Calu3 (cell line): ENCODE measurements at places on chromosomes 13 and 19. TPM values are rescaled to one million over a fixed set of nuclear protein-coding genes. Genes with fewer than 3 reads are reported as not detected.

DNA sequence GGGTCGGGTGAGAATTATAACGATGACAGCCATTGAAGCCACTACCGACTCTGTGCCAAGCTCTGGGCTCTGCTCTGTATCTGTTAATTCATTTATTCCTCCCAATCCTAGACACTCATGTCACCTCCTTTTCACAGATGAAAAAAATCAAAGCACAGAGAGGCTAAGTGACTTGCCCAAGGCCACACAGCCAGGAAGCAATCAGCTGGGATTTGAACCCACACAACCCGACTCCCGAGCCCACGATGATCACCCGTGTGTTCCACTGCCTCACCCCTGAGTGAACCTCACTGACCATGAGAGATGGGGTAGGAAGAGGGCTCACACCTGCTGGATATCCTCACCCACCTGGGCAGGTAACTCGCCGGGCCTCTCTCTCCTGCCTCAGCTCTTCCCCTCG, 40.1 kb downstream of the ZNF473 start:
- DNase-seq, result no peak

The PRKCG gene
- total RNA-seq, result 45.4 and 59.6 TPM in 2 replicates

The EML2 gene
- total RNA-seq, result 93.7 and 94.0 TPM in 2 replicates

GRCh38 chr13:73702419-73703071, 431.7 kb downstream of the KLF12 start:
- no peak for DNase-seq

GRCh38 chr19:7971553-7972520, 28.4 kb upstream of the TIMM44 start:
- DNase-seq, result no peak

DNA sequence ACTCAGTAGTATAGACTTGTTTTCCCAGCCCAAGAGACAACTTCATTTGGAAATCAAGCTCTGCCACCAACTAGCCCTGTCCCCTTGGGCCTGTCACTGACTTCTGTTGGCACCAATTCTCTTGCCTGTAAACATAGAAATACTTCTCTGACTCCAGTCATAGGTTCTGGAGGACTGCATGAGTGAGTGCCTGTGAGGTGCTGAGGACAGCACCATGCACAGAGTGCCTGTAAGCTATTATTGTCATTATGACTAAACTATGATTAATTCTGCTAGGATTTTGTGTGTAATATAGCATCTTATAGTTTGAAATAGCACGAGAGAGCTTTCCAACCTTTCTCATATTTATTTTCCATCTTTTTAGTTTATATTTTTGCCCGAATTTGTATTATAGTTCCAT, 247.9 kb downstream of the MYO16 start:
- DNase-seq, result no peak

GRCh38 chr13:98890186-98890585, 87.7 kb downstream of the DOCK9 start:
- DNase-seq, result no peak

DNA sequence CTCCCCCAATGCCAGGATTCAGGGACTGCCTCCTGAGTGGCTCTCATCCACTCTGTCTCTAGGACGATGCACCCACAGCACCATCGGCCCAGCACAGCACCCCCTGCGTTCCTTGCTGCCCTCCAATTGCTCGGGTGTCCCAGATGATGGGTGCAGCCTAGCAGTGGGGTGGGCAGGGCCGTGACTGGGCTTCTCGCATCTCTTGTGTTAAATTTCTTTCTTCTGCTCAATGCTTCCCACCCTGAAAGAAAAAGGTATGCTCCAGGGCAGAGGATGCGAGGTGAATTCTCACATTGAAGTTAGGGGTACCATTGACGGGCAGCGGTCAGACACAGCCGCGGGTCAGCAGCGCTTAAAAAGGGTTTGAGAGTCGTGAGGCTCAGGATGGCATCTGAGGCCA, 232.4 kb upstream of the SGCG start:
- DNase-seq, result no peak

The C13orf42 gene
- not detected in 2 replicates for total RNA-seq

DNA sequence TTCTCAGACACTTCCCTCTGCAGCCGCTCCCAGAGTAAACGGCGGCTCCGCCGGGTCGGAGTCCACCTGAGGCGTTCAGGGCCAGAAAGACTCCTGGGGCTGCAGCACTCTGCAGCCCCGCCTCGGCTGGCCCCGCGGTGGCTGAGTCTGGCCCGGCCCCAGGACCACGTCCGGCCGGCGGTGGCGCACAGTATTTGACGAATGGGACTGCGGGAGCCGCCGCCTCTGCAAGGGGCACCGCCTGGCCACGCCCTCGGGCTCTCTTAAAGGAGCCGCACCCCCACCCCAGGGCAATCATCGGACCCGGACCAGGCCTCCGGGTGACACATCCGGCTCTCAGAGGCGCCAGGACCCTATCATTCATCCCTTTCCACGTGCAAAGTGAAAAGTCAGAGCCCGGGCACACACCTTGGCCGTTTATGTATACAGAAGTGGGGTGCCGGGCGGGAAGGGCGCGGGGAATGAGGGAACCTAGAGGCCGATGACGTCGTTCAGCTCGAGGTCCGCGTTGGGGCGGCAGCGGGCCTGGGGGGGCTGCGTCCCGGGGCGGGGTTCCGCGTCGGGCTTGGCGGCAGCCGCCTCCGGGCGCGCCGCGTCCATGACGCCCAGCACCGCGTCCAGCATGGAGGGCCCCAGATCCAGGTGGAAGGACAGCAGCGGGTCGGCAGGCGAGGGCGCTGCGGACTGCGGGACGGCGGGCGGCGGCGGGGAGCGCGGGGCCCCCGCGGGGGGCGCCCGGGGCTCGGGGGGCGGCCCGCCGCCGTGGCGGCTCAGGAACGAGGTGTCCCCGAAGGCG, 1.2 kb upstream of the LENG9 start:
- peak; percentile 95 for DNase-seq

GRCh38 chr19:5260381-5260967, 80.1 kb downstream of the PTPRS start:
- no peak for DNase-seq

DNA sequence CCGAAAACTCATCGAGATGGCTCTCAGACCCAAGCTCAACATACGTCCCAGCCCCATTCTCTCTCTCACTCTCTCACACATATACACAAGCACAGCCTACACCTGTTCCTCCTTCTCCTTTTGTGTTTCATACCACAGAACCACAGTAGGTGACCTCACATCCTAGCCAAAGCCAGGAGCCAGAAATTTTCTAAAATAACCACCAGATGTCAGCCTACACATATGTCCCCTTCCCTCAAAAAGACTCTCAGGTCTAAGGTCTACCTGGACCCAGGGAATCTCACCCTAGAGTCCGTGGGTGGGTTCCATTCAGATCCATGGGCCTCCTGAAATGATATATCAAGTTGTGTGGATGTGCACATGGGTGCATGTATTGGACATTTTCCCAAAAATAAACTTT, 104.2 kb upstream of the IPO5 start:
- DNase-seq, result no peak

DNA sequence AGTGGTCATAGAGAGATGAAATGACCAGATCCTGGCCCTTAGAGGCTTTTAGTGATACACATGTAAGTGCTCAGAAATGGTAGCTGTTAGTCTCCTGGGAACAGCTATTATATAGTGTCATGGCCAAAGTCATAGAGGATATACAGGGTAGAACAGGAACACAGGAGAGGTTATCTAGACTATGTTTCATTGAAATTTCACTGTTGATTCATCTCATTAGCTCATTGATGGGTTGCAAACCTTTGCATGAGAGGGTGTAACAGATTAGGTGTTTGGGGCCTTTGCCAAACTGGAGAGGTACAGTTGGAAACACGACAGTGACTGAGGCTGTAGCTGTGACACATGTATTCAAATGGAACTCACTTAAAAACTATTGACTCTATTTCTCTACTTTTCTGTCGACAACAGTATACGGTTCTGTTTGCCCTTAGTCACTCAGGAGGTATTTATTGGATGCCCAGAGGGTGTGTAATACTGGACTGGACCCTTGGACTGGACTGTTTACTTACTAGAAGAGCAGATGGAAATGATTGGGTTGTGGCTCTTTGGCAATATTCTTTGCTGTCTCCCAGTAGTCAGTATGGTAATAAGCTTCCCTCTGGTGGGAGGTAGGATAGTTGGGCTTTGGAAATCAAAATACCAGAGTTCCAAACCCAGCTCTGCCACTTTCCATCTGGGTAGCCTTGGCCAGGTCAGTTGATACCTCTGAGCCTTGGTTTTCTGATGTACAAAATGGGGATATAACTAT, 29.8 kb downstream of the ARHGAP35 start:
- peak; percentile 53 for DNase-seq

- no peak for DNase-seq
These were observed 1.1 kb upstream of the NEK3 start for GRCh38 chr13:52160506-52160905.

The ZNF556 gene
- not detected in 2 replicates for total RNA-seq

GRCh38 chr13:91050970-91051369, 296.5 kb upstream of the MIR17HG start:
- no peak for DNase-seq

- no peak for DNase-seq
These were observed 559.8 kb downstream of the IRS2 start for GRCh38 chr13:109226631-109227030.

GRCh38 chr19:31351056-31351854, 2.0 kb upstream of the TSHZ3 start:
- DNase-seq, result no peak

DNA sequence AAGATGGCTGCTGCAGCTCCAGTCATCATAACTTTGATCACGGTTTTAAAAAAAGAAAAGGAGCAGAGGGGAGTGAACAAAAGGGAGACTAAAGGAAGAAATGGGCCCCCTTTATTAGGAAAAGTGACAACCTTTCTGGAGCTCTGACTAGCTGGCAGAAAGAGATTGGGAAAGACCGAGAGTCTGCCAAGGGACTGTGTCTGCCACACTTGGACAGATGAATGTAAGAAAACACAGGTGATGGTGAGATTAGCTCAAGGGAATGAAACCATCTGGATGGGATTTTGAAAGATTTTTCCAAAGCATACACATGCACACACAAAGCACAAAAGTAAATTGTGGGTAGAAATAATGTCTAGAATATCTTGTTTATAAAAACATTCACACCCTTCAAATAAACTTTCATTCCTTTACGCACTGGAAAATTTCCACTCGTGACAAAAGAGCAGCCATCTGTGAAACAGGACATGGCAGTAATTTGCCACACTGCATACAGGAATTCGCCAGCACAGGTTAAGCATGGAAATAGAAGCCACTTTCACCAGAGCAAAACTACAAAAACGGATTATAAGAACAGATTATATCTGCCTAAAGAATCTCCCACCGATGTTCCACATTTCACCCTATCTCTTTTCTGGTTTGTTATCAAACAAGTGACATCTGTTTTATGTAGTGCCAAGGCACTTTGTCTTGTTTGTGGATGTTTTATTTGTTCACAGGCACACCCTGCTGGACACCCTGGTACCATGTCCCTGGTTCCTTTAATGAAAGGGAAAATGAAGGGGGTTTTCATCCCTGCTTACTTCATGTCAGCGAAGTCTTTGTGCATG, 819.5 kb downstream of the DIAPH3 start:
- no peak for DNase-seq

DNA sequence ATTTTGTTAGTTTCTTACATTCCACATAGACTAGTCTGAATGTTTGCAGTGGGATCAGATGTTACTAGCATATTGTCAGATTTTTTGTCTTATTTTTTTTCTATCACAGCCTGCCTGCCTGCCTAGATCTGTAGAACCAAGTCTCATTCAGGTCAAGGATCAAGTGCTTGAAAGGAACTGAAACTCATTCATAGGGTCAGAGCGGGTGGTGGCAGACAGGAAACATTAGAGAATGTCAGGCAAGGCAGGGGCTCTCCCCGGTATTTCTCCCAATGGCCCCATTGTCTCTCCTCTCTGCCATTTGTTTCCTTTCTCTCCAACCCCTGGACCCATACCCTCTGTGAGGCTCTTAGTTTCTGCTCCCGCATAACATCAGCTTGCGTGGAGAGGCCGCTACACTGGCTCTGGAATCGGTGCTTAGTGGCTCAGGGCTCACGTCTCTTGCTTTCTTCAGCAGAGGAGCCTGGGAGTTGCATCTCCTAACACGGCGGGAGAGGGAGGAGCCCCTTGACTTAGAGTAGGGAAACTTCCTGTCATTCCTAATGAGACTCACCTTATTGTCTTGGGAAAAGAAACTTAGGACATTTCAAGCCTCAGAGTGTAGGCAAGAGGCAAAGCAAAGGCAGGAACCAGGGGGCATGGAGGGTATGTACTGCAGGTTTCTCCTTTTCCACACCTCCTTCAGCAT, 35.6 kb upstream of the SPATA13 start:
- no peak for DNase-seq

DNA sequence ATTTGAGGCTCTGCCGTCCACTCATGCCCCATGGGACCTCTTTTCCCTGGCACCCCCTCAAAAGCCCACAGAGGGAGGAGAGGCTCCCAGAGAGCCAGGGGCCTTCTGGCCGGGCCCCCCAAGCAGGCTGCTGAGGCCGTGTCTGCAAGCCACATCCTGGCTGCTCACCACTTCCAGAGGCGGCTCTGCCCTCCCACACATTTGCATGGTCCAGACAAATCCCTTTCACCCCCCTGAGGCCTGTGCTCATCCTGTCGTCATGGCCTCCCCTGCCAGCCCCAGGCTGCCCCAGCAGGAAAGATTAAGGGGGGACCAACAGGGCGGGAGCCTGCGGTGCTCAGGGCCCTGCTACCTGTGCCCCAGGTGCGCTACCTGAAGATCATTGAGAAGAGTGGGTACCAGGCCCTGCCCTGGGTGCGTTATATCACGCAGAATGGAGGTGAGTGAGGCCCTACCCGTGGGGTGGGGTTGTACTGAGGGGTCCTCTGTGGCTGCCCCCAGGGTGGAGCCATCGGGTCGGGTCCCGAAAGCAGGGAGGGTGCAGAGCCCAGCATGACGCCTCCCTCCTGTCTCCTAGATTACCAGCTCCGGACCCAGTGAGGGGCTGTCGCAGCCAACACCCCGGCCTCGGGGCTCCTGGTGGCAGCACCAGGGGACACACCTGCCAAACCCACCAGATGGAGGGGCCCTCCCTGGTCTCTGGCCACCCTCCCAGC, 36.3 kb downstream of the AP1M1 start:
- DNase-seq, result no peak
